ENCODE measurements at places on chromosomes 5 and 9.

GRCh38 chr5:140870221-140871201 is 1.8 kb downstream of the PCDHA11 start:
- no peak for DNase-seq

DNA sequence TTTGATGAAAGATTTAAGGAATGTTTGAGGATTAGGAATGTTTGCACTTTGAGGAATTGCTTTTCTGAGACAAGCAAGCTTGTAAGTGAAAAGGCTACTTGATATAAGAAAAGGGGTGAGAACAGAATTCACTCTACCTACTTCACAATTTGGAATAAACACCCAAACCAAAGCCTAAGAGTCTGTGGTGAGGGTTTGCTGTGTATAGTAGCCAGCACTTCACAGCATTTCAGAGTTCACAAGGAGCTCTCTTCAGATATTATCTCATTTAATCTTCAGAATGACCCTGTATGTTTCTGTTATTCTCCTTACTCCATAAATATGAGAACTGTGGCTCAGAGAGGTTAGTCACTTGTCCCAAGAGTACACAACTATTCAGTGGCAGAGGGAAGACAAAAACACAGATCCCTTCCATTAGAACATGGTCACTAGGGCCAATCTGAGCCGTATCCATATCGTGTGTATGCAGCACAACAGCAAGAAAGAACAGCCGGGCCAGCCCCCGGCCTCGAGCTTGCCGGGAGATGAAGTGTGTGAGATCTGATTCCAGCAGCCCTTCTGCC is 92.4 kb downstream of the FRMD3 start:
- DNase-seq, result no peak

DNA sequence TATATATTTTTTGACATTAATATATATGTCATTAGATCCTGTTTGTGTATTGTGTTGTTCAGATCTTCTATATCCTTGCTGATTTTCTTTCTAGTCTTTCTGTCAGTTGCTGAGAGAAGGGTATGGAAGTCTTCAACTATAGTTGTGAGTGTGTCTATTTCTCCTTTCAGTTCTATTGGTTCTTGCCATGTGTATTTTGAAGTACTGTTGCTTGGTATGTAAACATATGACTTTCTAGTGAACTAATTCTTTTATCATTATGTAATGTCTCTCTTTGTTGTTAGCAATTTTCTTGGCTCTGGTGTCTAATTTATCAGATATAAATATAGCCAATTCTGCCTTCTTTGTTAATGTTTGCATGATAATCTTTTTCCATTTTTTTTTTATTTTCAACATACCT is 84.3 kb upstream of the CAST start:
- DNase-seq, result no peak

DNA sequence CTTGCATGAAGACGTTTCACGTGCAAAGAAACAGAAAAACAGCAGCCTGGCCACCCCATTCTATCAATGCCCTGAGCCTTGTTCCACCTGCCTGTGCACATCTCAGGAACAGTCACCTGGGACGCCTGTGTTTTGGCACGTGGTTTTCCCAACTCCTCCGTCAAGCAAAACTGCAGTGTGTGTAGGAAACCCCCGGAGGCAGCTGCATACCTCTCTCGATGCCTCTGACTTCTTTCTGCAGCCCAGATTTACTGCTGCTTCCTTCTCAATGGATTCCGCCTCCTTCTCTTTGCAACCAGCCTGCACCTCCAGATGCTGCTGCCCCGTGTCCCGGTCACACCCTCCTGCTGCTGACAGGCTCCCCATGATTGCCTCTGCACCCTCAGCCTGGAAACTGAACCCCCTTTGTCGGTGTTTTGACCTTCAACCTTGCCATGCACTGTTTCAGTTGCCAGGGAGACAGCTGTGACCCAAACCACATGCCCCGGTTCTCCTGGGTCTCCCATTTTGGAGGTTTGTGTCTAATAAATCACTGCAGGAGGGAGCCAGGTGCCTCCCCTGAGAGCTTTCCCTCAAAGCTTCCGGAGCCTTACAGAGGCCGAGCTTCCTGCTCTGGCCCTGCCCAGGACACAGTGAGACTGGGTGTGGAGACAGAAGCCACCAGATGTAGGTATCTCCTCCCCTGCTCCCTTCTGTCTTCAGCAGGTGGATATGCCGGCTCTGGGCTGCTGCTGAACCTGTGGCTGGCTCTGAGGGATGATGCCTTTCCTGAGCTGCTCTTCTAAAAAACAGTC is 395.5 kb upstream of the IRX1 start:
- no peak for DNase-seq

DNA sequence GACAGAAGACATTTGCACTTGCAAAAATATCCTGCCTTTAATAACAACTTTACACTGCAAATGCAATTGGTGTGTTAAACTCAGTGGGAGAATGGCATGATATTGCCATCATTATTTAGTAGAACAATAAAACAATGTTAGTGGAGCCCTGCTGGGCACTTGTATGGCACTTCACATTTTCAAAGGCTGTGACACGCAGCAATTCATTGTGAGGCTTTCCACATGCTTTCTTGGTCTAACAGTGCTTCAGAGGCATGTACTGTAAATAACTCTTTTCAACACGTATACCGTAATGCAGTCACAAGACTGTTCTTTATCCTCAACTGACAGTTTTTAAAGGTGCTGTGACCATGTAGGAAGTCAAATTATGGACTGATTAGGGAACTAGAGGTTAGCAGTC is 155.5 kb upstream of the EPB41L4A start:
- no peak for DNase-seq

GRCh38 chr9:136443087-136443486 is 3.4 kb upstream of the INPP5E start:
- DNase-seq, result no peak

Measured in stimulated activated CD4-positive, alpha-beta T cell treated with anti-CD3 and anti-CD28 coated beads, TNF-alpha, amount 100 ng/mL, for 4 hours (primary cell).